ENCODE measurements at places on chromosomes 3 and 15.

DNA sequence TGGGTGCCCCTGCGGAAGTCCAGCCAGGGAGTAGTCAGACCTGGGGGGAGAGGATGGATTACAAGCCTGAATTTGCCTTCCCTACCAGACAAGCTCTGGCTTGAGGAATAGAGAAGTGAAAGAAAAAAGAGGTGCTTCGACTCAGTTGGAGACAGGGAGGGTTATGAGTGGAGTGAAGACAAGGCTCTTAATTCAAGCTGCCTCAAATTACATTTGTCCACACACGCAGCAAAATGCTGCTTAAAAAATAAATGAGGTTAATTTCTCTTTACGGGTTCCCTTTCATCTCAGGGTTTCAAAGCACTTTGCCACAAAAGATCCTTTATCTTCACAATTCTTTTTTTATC is 49.0 kb upstream of the SLC4A7 start:
- DNase-seq: no peak

DNA sequence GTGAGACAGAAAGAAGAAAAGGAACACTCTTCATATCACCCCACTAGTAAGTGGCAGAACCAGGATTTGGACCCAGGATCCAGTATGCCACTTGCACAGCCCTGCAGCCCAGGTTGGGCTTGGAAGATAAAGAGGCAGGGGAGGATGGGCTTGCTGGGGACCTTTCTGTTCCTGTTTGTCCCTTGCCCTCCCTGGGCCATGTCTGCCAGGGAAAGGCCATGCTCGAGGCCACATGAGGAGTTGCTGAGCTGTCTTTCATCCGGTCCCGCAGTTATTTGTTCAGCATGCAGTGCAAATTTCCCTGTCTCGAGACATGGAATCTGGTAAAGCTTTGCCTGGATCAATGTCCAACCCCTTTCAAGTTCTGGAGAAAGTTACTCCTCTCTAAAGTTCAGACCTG is 116.0 kb upstream of the MRPS22 start:
- no peak for DNase-seq

GRCh38 chr15:66066005-66066404 is 187.5 kb downstream of the MEGF11 start:
- no peak for DNase-seq

DNA sequence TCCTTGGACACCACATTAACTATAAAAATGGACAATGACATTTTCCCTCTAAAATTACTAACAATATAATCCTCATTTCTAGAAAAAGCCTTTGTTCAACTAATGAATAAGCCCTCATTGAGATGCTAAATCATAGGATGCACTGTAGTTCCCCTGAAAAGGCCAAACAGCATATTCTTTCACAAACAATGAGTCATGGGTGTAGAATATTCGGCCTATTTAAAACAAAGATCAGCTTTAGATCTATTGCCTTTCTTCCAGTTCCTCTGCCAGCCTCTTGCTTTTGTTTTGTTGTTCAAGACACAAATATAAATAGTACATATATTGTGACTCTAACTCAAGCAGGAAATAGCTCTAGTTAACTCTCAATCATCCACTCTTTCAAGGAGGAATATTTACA is 82.5 kb downstream of the ADAM10 start:
- DNase-seq: peak; percentile 7

DNA sequence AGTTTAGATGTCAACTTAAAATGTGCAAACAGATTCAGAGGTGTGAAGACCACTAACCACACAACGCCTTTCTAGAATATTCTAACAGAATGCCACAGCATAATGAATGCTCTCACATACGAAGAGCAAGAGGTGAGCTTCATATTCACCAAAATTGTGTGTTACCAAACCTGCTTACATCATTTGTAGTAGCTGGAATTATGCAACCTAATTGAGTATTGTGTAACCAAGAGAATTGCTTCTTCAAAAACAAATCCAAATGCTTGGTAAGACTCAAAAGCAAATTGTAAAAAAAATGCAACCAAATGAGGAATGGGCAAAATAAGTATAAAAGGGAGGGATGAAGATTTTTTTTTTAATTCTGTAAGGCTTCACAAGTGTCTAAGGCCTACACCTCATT is 160.7 kb downstream of the TAFA4 start:
- DNase-seq: no peak

- no peak for DNase-seq
Measured at GRCh38 chr15:27741226-27741860, 357.8 kb downstream of the OCA2 start.

DNA sequence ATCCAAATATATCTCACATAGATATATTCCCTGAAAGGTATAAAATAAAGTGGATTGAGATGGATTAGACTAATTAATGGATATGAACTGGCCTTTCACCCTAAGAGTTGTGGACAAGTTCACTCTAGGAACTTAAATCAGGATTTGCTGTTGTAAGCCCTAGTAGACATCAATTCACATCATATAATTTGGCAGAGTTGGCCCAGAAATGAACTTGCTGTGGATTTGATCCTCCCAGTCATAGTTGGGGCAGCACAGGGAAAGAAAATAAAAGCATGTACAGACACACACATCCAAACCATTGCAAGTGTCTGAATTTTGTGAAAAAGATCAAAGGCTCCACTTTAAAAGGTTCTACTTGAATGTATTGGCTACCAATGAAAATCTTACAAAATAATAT is 734.7 kb upstream of the NR2F2 start:
- no peak for DNase-seq

GRCh38 chr15:84819291-84819768 is 2.2 kb downstream of the ALPK3 start:
- DNase-seq: no peak

- DNase-seq: peak; percentile 40
Measured at GRCh38 chr3:123780656-123781055, 103.5 kb downstream of the MYLK start.

- DNase-seq: no peak
Measured at GRCh38 chr3:136396916-136397315, 146.8 kb downstream of the PCCB start.

DNA sequence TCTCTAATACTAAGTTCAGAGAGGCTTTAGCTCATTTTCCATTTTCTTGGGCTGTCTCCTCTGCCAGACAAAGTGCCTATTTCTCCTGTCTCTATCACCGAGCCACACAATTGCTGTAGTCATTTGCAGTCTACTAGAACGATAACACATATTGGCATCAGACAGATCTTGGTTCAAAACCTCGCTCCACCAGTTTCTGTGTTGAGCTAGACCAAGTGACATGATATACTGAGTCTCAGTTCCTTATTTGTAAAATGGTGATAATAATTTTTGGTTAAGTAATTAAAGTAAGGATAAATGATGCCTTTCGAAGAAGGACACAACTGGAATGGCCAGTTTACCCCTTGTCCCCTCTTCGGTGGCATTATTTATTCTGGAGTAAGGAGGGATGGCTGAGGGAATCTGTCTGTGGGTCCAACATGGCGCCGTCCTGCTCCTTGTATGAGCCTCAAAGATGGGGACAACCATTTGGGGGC is 398 bp upstream of the RAB7A start:
- DNase-seq: no peak

GRCh38 chr3:161567577-161568361 is 71.2 kb downstream of the OTOL1 start:
- peak; percentile 88 for DNase-seq

DNA sequence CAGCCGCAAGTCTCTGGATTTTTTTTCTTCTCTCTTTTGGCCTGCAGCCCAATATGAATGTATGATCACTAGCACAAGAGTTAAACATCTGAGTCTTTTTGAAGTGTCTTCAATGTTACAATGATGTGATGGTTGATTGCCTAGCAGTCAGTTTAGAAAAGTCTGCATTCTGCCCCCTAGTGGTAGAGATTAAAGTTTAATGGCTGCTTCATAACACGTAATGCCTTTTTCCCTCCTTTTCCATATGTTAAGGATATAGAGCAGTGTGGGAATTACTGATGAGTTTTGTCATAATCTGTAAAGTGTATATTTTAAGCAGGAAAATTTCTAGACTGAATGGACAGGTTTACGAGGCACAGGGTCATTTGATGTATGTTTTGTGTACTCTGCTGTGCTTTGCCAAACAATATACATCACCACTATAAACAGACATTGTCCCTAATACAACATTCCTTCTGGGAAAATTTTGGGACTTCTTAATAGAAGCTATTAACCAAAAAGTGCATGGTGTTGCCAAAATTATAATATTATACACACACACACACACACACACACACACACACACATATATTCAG is 1038.5 kb upstream of the NR2F2 start:
- peak; percentile 51 for DNase-seq

DNA sequence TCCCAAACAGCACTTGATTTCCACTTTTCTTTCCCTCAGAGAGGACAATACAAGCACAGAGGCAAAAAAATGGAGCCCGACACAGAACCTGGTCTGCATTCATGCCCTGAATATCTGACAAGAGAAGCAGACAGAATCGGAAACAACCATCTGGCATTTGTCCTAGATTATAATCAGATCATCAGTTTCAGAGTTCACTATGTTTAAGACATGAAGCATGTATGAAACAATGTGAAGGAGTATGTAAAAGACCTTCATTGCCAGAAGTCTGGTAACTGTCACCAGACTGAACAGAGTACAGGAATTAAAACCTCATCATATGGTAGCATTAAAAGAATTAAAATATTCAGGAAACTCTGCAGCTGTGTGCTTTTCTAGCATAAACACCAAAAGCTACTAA is 65.0 kb downstream of the SETD2 start:
- peak; percentile 64 for DNase-seq

DNA sequence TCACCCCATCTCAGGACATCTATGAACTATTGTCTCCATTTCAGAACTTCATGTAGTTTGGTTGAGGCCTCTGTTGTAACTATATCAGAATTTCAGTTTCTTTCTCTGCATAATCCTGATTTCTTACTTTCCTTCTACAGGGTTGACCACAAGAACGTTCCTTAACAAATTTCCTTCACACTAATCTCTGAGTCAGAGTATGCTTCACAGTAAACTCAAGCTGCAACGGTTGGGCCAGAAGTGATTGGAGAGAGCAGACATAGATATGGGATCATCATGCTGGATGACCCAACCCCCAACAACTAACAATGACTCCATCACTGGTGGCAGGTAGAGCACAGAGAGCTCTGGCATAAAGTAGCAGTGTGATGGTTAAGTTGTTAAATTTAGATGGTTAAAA is 128.8 kb upstream of the OSTN start:
- peak; percentile 86 for DNase-seq

GRCh38 chr15:85504749-85505676 is 124.6 kb downstream of the AKAP13 start:
- DNase-seq: peak; percentile 62

- DNase-seq: peak; percentile 78
Measured at GRCh38 chr3:23004971-23005370, 198.2 kb upstream of the UBE2E2 start.

GRCh38 chr15:79172032-79172481 is 81.5 kb upstream of the RASGRF1 start:
- DNase-seq: no peak

DNA sequence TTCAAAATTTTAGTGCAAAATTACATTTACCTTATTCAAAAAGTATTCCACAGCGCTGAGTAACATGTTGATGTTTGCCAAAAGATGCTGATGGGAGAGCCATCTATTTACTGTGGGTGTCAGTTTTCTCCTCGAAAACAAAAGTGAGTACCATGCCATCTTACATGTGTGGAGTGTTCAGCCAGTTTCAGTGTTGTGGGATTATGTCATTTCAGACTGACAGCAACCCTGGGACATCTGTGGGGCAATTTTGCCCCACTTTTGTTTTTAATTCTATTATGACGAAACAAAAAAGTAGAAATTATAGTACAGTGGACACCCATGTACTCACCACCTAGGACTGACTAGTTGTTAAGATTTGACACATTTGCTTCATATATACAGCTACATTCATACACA is 19.6 kb downstream of the SLCO3A1 start:
- no peak for DNase-seq

DNA sequence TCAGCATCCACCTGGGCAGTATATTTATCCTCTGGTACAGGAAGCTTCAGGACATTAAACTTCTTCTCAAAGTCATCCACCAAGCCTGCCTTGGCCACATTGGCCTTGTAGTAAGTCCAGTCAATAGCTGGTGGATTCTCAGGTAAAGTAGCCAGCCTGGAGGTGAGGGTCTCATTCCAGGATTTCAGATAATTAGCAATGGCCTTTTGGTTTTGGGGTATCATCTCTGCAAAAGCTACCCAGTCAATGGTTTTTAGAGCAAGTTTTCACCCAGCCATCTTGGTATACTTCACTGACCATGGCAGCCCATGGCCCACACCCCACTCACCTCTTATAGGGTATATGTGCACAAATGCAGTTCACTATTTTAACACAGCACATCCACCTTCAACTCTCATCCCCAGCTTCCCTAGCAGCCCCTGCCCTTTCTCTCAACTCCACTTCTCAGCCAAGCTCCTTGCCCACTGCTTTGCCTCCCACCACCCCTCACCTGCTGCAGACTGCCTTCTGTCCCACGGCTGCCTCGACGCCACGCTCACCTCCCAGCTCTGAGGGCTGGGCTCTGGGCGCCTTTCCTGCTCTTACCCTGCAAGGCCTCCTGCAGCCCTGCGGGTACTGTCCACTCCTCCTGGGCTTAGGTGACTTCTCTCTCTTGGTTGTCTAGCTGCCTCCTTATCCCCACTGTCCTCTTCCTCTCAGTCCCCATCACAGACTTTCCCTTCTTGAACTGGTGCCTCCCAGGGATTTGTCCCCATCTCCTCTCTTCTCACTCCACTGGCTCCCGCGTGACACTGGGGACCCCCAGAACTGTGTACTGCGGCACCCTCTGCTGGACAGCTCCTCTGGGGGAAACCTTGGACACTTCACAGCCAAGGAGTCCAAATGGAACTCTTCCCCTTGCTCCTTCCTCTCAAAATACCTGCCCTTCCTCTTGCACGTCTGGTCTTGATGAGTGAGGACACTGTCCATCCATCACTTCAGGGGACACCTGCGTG is 1.7 kb upstream of the TGM5 start:
- DNase-seq: peak; percentile 4

- DNase-seq: no peak
Measured at GRCh38 chr3:99663977-99664376, 25.6 kb downstream of the COL8A1 start.

GRCh38 chr15:92928225-92928750 is 28.2 kb downstream of the CHD2 start:
- no peak for DNase-seq

DNA sequence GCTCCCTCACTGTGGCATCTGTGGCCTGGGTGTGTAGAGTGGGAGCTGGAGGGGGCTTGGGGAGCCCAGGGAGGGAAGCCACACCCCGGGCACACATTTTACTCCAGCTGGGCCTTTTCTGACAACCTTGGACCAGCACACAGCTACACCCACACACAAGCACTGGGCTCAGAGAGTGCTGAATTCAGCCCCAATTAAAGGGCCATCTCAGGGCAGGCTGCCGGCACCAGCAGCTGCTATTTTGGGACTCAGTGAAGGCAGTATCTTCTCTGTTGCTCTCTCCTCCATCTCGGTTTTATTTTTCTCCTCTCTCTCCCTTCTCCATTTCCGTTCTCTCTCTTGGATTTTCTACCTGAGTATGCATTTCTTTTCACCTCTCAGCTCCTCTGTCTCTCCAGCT is 19.1 kb upstream of the TBC1D21 start:
- no peak for DNase-seq
